ENCODE measurements at places on chromosomes 3 and 15. TPM values are rescaled to one million over a fixed set of nuclear protein-coding genes. Genes with fewer than 3 reads are reported as not detected.

DNA sequence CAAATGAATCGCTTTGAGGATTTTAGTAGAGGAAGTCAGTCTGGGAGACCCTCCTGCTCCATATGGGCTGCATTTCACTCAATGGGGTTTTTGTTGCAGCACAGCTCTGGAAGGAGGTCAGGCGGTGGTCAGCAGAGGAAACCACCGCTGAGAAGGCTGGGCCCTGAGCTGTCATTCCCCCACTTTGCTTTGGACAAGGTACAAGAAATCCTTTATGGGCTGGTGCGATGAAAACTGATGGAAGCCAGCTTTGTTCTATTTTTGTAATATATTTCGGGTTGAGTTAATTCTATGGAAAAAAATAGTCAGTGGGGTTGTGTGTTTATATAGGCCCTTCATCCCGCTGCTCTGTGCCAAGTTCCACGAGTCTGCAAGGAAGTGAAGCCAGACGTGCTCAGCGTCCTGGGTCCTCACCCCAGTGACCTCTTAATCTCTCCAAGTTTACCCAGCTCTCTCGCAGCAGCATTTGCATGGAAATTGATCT lies 157.1 kb upstream of the TMC3 start:
- H3K36me3 ChIP-seq: no peaks in the 10 kb centered on the region
- H3K4me1 ChIP-seq: no peaks in the 10 kb centered on the region
- H3K27me3 ChIP-seq: peaks cover 31% of the 10 kb centered on the region
- no peak overlapping the region for H3K27ac ChIP-seq

- H3K4me3 ChIP-seq: no peak overlapping the region
- peaks cover 52% of the 10 kb centered on the region for H3K27me3 ChIP-seq
- H3K36me3 ChIP-seq: no peaks in the 10 kb centered on the region
- no peaks in the 10 kb centered on the region for H3K4me1 ChIP-seq
These were observed 126.5 kb upstream of the HACD2 start for GRCh38 chr3:123711356-123711755.

Gene ANKRD63
- 0.42 TPM for total RNA-seq

DNA sequence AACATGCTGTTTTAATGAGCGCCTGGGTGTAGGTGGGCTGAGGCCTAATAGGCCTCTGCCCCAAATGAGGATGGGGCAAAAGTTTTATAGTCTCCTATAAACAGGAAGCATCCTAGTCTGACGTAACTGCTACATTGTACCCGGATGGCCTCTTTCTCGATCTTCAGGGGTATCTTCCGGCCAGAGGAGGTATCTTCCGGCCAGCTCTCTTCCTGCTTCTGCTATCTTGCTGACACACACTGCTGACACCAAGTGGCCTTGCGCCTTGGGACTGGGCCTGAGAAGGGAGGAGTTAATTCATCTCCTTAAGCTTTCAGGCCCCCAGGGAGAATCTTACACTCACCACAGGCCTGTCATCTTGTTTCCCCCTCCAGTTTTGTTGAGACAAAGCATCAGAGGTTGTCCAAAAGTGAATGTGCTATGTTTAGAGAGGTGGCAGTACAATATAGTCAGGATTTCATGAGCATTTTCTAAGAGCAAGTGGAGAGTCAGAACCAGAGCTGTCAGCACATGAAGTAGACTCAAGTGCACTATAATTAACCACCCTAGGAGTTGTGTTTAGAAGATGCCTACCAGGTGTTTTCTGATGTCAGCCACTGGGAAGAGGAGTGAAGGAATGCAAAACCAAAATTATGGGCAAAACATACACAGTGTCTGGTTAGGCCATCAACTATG lies 15.6 kb upstream of the IGSF10 start:
- no peak for DNase-seq
- H3K27ac ChIP-seq: no peak overlapping the region
- no peaks in the 10 kb centered on the region for H3K4me1 ChIP-seq

- peaks cover 2% of the 10 kb centered on the region for H3K36me3 ChIP-seq
- H3K27ac ChIP-seq: no peak overlapping the region
- H3K27me3 ChIP-seq: peaks cover 87% of the 10 kb centered on the region
These were observed 12.9 kb downstream of the NR2F2 start for GRCh38 chr15:96343113-96344059.

DNA sequence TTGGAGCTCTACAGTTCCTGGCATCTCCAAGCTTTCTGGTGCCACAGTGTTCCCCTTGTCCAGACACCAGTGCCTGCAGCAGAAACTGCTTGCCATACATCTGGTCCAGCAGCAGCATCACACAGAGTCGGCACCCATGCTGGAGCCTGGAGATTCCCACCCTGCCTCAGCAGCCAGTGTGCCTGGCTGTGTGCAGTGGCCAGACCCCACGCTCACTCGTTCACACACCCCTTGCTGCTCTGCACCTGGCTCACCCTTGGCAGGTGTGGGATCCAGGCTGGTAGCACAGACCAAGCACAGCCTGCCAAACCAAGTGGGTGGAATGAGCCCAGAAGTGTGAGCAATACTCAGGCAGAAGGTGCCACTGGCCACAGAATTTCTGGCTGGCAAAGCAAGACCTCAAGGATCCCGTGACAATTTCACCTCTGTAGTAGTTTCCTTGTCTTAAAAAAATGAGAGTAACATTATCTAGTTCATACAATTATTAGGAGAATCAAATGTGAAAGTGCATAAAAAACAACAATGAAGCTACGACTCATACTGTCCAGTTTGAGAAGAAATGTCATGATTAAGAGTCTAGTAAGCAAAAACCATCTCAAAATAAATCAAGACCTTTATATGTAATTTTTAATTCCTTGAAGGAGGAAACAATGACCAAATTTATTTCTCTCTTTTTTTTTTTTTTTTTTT lies 22.9 kb upstream of the ZBED2 start:
- H3K27me3 ChIP-seq: no peaks in the 10 kb centered on the region
- peak overlapping the region; percentile 47 for H3K27ac ChIP-seq
- DNase-seq: no peak
- H3K4me1 ChIP-seq: peaks cover 28% of the 10 kb centered on the region
- peak overlapping the region; percentile 25 for H3K4me3 ChIP-seq
